NCI-H446 (cell line): ENCODE measurements at places on chromosomes 6 and 20.

GRCh38 chr6:157962601-157963302 is 18.9 kb upstream of the SYNJ2 start:
- DNase-seq: no peak

DNA sequence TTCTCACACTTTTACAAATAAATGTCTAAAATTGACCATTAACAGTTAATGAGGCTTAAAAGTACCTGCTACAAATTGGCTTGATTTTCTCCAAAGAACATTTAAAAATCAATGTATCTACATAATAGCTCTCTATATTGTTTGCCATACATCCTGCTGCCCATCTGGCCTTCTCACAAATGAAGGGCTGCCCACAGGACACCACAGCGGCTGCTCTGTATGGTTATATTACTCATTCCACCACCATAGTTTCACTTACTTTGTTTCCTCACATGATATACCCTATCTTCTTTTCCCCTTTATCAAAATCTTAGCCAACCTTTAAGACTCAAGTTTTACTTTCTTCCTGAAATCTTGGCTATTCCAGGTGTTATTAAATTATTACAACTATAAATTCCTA is 407.7 kb upstream of the HTR1E start:
- no peak for DNase-seq

DNA sequence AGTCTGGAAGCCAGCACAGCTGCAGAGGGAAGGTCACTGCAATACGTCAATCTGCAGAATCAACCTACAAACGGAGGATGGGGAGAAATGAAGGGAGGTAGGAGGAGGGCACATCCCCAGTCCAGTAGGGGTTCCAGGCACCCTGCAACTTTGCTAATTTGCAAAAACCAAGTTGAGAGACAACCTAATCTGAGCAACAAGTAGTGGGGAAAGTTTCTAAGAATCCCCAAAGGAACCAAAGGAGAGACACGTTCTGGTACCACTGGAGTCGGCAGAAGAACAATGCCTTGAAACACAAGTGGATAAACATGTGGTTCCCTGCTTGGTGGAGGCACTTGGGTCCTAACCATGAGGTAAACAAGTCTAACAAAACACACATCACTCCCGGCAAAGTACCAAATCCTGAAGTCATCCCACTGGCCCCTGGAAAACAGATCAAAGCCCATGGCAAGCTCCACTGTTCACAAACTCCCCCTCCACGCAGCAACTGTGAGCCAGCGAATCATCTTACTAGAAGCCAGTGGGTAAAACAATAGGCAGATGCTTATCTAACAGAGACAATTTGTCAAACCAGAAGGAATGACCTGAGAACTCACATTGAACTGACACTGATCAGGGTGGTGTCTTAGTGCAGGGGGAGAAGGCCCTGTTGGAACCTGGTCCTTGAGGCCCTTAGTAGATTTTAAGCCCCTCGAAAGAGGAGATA is 4.7 kb downstream of the MRPS18A start:
- no peak for DNase-seq

DNA sequence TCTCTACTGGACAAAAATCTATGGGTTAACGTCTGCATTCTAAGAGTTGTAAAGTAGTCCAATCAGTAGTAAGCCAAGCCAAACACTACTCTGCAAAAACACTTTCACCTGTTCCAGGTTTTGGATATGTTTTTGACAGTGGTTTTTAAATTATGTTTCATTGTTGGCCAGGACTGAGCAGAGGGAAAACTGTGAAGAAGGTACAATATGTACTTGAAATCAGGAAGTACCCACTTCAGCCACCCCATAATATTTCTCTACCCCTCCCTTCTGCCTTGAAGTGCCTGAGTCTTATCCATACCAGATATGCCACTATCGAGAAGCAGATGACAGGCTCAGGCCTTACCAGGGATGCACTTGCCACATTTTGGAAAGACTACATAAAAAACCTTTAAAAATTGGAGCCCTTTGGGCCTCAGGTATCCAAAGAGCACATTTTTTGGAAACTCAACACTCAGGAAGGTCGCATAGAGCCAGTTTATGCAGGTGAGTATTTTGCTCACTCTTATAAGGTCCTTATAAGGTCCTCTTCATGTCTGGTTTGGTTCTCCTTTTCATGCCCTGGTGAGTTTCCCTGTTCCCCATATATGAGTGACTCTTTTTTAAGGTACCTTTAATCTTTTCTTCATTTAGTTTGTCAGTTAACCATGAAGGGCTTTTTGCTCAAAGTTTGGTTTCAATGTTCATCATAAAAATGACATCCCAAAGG is 859.3 kb upstream of the FLRT3 start:
- DNase-seq: no peak

DNA sequence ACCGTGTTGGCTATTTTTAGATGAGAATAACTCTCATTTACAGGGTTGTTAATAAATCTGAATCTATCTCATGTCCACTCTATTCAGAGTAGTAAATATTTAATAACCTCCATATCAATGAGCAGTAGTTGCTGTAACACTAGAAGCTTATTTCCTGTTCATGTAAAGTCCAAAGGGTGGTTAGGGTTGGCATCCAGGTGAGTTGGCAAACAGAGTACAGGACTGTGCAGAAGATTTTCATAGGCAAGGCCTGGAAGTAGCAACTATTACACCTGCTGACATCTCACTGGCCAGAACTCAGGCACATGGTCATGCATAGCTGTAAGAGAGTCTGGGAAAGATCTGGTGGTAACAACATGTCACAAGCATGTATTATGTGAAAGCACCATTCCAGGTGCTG is 147.5 kb downstream of the PHF3 start:
- no peak for DNase-seq

GRCh38 chr6:8079126-8079525 is 14.9 kb upstream of the BLOC1S5 start:
- no peak for DNase-seq
